ENCODE measurements at places on chromosomes 13 and 19. TPM values are rescaled to one million over a fixed set of nuclear protein-coding genes. Genes with fewer than 3 reads are reported as not detected.

The MEIS3 gene
- total RNA-seq: 0.67 TPM

DNA sequence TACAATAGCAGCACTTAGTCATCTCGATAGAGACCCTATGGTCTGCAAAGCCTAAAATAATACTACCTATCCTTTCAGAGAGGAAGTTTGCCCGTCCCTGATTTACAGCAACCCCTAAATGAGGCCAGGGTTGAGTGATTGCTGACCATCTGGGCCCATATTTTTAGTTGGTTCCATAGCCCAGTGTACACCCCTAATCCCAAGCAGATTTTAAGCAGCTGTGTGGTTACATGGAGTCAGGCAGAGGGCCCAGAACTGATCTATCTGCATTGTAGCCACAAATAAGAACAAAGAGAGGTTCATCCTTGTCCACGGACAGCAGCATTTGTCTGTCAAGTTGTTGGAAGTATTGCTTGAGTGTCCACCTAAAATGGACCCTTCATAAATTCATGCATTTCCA lies 148.2 kb downstream of the DCT start:
- no peak overlapping the region for H3K4me3 ChIP-seq
- H3K36me3 ChIP-seq: no peaks in the 10 kb centered on the region
- no peaks in the 10 kb centered on the region for H3K27me3 ChIP-seq
- no peaks in the 10 kb centered on the region for H3K4me1 ChIP-seq

- no peak for DNase-seq
- no peaks in the 10 kb centered on the region for H3K27me3 ChIP-seq
- peaks cover 4% of the 10 kb centered on the region for H3K4me1 ChIP-seq
- H3K36me3 ChIP-seq: peaks cover 14% of the 10 kb centered on the region
- H3K4me3 ChIP-seq: no peak overlapping the region
These were observed 26.6 kb downstream of the PPP1R37 start for GRCh38 chr19:45119582-45119981.

DNA sequence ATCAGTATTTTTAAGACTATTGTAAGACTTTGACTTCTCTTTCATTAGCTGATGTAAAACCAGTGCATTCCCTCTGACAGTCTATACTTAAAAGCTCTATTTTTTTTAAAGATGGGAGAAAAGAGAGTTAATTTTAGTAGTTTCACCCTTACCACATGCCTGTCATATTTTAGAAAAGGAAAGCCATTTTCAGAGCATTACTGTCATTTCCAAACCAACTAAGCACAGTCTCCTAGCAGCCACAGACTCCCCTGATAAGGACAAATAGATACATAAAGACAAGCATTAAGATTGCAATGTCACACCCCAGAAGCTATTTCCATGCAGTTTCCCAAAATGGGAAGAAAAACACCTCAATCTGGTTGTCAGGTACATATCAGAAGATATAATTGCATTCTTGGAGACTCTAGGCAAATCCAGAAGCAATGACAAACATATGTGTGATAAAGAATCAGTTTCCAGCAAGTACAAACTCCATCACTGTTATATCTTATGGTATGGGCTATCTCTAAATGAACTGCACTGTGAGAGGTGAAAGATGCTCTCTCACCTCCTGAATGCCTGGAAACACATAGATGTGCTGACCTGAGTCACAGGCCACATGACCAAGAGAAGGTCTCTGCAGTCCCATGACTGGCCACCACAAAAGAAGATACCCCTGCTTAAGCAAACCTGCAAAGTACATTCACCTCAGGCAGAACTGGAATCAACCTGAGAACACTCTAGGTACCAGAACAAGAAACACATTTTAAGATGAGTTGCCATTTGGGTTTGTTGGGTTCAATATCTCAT lies 303.3 kb downstream of the POU4F1 start:
- no peaks in the 10 kb centered on the region for H3K36me3 ChIP-seq
- no peak overlapping the region for H3K27ac ChIP-seq
- no peak for DNase-seq

- H3K27ac ChIP-seq: peak overlapping the region; percentile 59
- H3K4me3 ChIP-seq: no peak overlapping the region
- peaks cover 30% of the 10 kb centered on the region for H3K4me1 ChIP-seq
These were observed 8.7 kb upstream of the SMG9 start for GRCh38 chr19:43763473-43763939.

- no peaks in the 10 kb centered on the region for H3K27me3 ChIP-seq
- H3K36me3 ChIP-seq: no peaks in the 10 kb centered on the region
- no peak overlapping the region for H3K27ac ChIP-seq
- no peak overlapping the region for H3K4me3 ChIP-seq
- H3K4me1 ChIP-seq: no peaks in the 10 kb centered on the region
These were observed 14.4 kb upstream of the OXGR1 start for GRCh38 chr13:97008643-97009042.

DNA sequence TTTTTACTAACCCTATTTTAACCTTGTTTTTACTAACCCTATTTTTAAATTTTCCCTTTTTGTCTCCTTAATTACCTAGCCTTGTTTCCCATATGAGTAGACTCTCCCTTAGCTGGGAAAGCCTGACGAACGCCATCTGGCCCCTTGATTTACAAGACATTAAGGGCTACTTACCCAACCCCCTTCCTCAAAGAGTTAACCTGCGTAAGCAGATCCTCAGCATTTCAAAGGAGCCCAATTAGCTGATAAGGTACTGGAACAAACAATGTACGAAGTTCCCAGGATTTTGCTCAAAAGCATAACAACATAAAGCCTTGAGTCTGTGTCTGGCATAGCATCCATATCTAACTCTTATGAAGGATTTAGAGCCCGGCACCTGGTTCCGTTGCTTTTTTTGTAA lies 4.7 kb upstream of the MVB12A start:
- H3K27me3 ChIP-seq: no peaks in the 10 kb centered on the region
- no peak for DNase-seq
- no peak overlapping the region for H3K27ac ChIP-seq

The CELF5 gene
- 0.49 TPM for total RNA-seq

The IGFL1 gene
- not detected for total RNA-seq

GRCh38 chr13:71785361-71785760 lies 81.6 kb downstream of the DACH1 start:
- no peaks in the 10 kb centered on the region for H3K4me1 ChIP-seq
- H3K27me3 ChIP-seq: no peaks in the 10 kb centered on the region
- no peaks in the 10 kb centered on the region for H3K36me3 ChIP-seq
- no peak for DNase-seq

The LILRA1 gene
- total RNA-seq: not detected

The BORCS8 gene
- 30.4 TPM for total RNA-seq

- no peaks in the 10 kb centered on the region for H3K36me3 ChIP-seq
- H3K4me1 ChIP-seq: peaks cover 9% of the 10 kb centered on the region
- H3K27ac ChIP-seq: peak overlapping the region; percentile 58
These were observed 866 bp upstream of the ZSWIM4 start for GRCh38 chr19:13794398-13794756.

DNA sequence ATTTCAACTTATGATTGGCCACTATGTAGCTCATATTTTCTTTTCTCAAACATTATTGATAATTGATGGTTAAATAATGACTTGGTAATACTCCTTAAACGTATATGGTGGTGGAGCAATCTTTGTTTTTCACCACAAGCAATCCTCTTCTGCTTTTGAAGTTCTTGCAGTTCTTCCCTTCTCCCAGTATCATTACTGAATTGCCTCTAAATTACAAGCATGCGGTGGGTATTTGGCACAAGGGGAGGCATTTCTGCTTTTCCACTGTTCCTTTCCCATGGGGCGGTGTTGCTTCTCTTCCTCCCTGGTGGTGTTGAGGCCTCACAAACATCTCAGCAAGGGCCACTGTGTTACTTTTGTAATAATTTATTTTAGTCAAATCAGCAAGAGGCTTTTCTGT lies 234.4 kb upstream of the RXFP2 start:
- DNase-seq: no peak
- H3K4me3 ChIP-seq: no peak overlapping the region
- H3K27me3 ChIP-seq: no peaks in the 10 kb centered on the region
- no peaks in the 10 kb centered on the region for H3K36me3 ChIP-seq

DNA sequence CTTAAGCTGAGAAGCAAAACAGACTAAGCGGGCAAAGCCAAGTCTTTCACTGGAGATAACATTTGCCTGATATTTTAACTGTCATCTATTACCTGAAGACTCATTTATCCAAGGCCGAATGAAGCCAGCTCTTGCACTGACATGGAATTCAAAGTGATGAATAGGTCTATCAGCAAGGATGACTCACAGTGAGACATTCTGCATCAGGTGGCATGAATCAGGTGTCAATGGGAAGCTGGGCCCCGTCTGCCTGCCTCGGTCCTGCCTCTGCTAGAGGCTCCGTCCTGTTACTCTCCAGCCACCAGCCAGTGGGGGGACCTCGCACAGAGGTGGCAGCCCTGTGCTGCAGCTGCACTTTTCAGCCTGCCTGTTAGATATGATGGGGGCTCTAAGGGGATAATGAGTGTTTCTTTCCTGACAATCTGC lies 23.5 kb downstream of the STARD13 start:
- no peak overlapping the region for H3K4me3 ChIP-seq
- no peak for DNase-seq
- H3K27me3 ChIP-seq: no peaks in the 10 kb centered on the region
- no peaks in the 10 kb centered on the region for H3K4me1 ChIP-seq
- H3K36me3 ChIP-seq: no peaks in the 10 kb centered on the region
- no peak overlapping the region for H3K27ac ChIP-seq

DNA sequence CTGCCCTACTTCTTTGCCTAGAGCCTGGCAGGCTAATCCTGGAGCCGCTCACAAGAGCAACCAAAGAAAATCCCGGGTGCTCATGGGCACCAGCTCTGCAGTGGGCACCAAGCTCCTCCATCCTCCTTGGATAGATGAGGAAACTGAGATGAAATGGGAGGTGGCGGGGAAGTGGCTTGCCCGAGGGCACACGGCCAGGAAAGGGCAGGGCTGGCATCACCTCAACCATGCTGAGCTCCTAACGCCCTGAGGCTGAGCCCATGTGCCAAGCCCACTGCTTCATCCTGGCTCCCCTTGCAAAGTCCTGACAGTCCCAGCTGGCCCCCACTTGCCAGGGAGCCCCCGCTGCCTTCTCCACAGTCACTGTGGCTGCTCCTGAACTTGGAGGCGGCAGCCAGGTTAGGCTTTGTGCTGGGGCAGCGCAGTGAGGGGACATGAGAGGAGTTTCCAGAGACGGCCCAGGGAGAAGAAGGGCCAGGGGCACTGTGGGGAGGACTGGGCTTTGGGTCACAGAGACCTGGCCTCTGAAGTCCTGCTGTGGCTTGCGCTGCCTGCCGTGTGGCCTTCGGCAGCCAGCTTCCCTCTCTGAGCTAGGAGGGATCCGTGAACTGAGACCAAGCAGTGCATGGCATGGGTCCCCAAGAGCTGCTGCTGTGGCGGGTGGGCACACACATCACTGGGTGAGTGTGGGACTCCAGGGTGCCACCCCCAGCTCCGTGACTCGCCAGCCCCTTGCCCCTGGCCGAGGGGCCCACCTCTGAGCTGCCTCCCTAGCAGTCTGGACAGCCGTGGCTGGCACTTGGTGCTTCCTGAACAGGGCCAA lies 17.5 kb downstream of the TMED1 start:
- no peaks in the 10 kb centered on the region for H3K27me3 ChIP-seq
- no peak overlapping the region for H3K27ac ChIP-seq
- H3K4me1 ChIP-seq: peaks cover 13% of the 10 kb centered on the region

The FPR3 gene
- total RNA-seq: 0.13 TPM

Measured in K562 (cell line).